ENCODE measurements at places on chromosomes 1 and 21. TPM values are rescaled to one million over a fixed set of nuclear protein-coding genes. Genes with fewer than 3 reads are reported as not detected.

The OLFML2B gene
- 10.7 TPM for total RNA-seq

The THEM5 gene
- not detected for total RNA-seq

The HFM1 gene
- total RNA-seq = 0.22 TPM

The FCER1G gene
- total RNA-seq = not detected

The ADGRB2 gene
- 14.0 TPM for total RNA-seq

The TIE1 gene
- not detected for total RNA-seq

The TLCD4 gene
- 0.29 TPM for total RNA-seq

The MAP1LC3C gene
- total RNA-seq = 0.22 TPM

The NBPF10 gene
- 0.86 TPM for total RNA-seq

The OLFML3 gene
- 238 TPM for total RNA-seq

The LRRC71 gene
- total RNA-seq = 0.14 TPM

The IPO13 gene
- total RNA-seq = 21.0 TPM

The NTMT2 gene
- not detected for total RNA-seq

The BARHL2 gene
- not detected for total RNA-seq

The CD5L gene
- total RNA-seq = not detected

The KIF26B gene
- total RNA-seq = 45.3 TPM

The NR0B2 gene
- total RNA-seq = not detected

The STIL gene
- total RNA-seq = 3.9 TPM

The HAO2 gene
- total RNA-seq = not detected

The TARS2 gene
- total RNA-seq = 13.3 TPM

The ZNF593OS gene
- total RNA-seq = not detected

The CROCC gene
- 35.4 TPM for total RNA-seq

The SCMH1 gene
- total RNA-seq = 36.8 TPM

The VANGL2 gene
- not detected for total RNA-seq

The RIMS3 gene
- total RNA-seq = 0.66 TPM

The LRRC38 gene
- total RNA-seq = not detected

The PRDM16 gene
- total RNA-seq = 1.3 TPM

The HMCN1 gene
- 5.5 TPM for total RNA-seq

The CDC42 gene
- total RNA-seq = 656 TPM

The PM20D1 gene
- not detected for total RNA-seq

The LHX4 gene
- total RNA-seq = 0.14 TPM

The CFAP141 gene
- not detected for total RNA-seq

The LCE2A gene
- not detected for total RNA-seq

The CCDC181 gene
- total RNA-seq = under 0.01 TPM

The FMO1 gene
- total RNA-seq = not detected

The AADACL4 gene
- not detected for total RNA-seq

The SPATA17 gene
- total RNA-seq = under 0.01 TPM

The PSEN2 gene
- 24.1 TPM for total RNA-seq

The SPRR2A gene
- total RNA-seq = not detected

The FCRL6 gene
- total RNA-seq = not detected

The KCNJ10 gene
- not detected for total RNA-seq

The C1QC gene
- 1.0 TPM for total RNA-seq
